ENCODE measurements at places on chromosomes 2 and 18. TPM values are rescaled to one million over a fixed set of nuclear protein-coding genes. Genes with fewer than 3 reads are reported as not detected.

Gene OSGEPL1
- 15.7 TPM for polyA plus RNA-seq

- DNase-seq, result peak; percentile 18
These were observed 416.3 kb downstream of the LRP1B start for GRCh38 chr2:141714496-141714895.

DNA sequence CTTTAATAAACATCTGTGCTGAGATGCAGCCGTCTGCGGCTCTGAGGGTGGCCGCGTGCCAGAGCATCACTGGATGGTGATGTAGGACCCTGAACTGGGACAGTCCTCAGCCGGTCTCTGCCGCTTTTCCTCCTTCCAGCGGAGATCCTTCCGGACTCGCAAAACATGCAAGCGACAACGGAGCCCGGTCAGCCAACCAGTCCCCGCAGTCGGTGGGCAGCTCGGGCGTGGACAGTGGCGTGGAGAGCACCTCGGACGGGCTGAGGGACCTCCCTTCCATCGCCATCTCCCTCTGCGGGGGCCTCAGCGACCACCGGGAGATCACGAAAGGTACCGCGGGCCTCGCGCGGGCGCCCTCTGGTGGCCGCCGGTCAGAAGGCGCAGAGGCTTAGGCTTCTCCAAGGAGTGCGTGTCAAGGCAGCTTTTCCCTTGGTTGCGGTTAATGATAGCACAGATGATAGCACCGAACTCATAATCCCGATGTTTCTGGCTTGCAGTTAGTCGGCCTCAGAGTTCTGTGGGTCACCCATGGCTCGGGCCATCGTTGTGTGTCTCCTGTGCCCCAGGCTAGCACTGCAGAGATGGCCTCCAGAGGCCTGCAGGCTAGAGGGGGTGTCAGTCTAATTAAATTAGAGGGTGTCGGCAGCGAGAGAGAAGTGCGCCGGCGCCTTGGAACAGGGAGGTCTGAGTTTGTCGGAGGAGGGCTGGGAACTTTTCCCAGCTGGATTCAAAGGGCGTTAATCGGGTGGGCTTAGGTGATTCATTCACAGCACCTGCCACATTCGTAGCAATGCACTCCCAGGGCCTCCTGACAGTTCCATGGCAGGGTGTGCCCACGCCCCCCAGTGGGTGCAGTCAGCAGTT, 38.5 kb downstream of the LPIN1 start:
- peak; percentile 33 for DNase-seq

GRCh38 chr2:32680942-32681341, 53.1 kb downstream of the TTC27 start:
- DNase-seq, result no peak

DNA sequence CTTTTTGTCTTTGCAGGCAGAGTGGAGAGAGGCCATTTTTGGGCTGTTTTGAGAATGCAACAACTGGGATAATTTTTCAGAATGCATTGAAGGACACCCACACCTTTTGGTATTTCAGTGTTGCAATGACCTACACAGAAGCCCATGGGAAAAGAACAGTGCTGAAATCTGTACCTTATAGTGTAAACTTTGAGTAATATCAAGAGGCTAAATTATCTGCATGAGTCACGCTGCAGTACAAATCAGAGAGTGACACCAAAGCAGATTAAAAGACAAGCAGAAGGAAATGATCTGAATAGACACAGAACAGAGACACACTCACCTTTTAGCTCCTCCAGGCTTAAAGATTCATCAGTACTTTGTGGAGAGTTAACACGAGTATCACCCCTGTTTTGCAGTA, 265.3 kb downstream of the PAX3 start:
- DNase-seq, result no peak

- no peak for DNase-seq
These were observed 11.1 kb downstream of the SMYD1 start for GRCh38 chr2:88078643-88079172.

- DNase-seq, result no peak
These were observed 5.8 kb upstream of the GPD2 start for GRCh38 chr2:156430236-156430979.

Gene CIDEA
- polyA plus RNA-seq, result not detected

Gene DOK1
- polyA plus RNA-seq, result 8.3 TPM

Gene LRRC30
- polyA plus RNA-seq, result 0.62 TPM

DNA sequence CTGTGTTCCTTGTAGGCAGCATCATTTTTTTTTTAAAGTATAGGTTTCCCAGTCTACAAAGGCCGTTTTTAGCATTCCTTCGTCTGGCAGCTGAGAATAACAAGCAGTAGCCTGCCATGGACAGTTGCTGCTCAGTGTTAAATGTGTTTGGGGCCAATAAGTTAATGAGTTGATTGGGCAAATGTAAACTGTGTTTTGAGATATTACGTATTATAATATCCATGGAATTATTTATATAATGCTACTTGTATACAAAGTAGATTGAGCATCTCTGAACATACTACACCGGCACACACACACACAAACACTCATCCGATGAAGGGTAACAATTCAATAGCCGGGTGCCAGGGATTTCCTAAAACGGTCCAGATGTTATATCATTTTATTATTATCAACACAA, 97.2 kb downstream of the IRS1 start:
- DNase-seq, result no peak

DNA sequence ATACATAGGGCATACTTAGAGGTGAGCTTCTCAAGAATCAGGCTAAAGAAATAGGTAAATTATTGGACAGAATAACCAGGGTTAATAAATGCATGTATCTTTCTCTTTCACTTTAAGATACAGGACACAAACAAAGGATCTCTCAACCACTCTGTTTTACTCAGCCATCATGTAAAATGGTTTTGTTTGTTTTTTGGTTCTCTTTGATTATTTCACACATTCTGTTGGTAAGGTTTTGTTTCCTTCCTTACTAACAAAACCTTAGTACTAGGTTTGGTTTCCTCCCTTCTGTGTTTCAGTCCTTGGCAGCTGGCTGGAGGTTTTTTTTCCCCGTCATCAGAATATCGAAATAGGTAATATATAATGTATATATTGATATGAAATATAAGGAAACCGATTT, 1506.8 kb upstream of the TMEFF2 start:
- DNase-seq, result no peak

GRCh38 chr2:46537624-46538295, 58.4 kb downstream of the TMEM247 start:
- no peak for DNase-seq

GRCh38 chr2:101706819-101707177, 9.3 kb downstream of the MAP4K4 start:
- DNase-seq, result no peak

- no peak for DNase-seq
These were observed 340.1 kb downstream of the EIPR1 start for GRCh38 chr2:3037196-3038194.

- no peak for DNase-seq
These were observed 184.3 kb upstream of the APCDD1 start for GRCh38 chr18:10270151-10270571.

Gene GREB1
- 14.0 TPM for polyA plus RNA-seq

DNA sequence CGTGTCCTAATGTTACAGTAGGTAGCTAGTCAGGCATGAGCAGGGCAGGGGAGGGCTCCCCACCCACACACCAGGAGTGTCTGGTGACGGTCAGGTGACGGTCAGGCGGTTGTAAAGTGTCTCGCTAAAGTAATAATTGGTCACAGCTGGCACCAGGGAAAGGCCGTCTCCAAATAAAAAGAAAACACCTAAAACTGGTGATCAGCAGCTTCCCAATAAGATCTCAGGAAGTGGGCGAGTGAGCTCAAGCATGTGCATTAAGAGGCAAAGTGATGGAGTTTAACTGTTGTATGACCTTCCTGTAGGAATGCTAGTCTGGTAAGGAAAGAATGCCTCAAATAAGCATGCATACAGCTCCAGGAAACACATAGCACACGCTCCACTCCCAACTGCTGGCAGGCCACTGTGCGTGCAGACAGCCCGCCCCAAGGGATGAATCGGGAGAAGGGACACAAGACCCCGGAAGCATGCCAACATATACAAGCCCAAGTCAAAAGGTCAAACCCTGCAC, 177.1 kb downstream of the RNF144A start:
- DNase-seq, result no peak

- no peak for DNase-seq
These were observed 220.5 kb upstream of the ATP5MC3 start for GRCh38 chr2:175401956-175402469.
